ENCODE measurements at places on chromosomes 1 and 21. TPM values are rescaled to one million over a fixed set of nuclear protein-coding genes. Genes with fewer than 3 reads are reported as not detected.

Gene CFHR2
- not detected for total RNA-seq

Gene KRTAP7-1
- total RNA-seq, result not detected

Gene ZNF648
- not detected for total RNA-seq

Gene ARHGEF16
- total RNA-seq, result 0.44 TPM

Gene CA14
- not detected for total RNA-seq

Gene ZBTB8B
- total RNA-seq, result not detected

Gene FAM177B
- 0.60 TPM for total RNA-seq

Gene ETNK2
- total RNA-seq, result 8.8 TPM

Gene FAM3B
- total RNA-seq, result not detected

Gene EXTL2
- 2.7 TPM for total RNA-seq

Gene NTMT2
- not detected for total RNA-seq

Gene TMEM51
- not detected for total RNA-seq

Gene HP1BP3
- total RNA-seq, result 273 TPM

Gene GBP6
- total RNA-seq, result 0.22 TPM

Gene PRKAA2
- total RNA-seq, result 0.03 TPM

Gene NGF
- not detected for total RNA-seq

Gene HSD11B1
- total RNA-seq, result 1.1 TPM

Gene IVNS1ABP
- total RNA-seq, result 136 TPM

Gene CD52
- total RNA-seq, result 994 TPM

Gene RSPH1
- total RNA-seq, result not detected

Gene GJA9
- total RNA-seq, result not detected

Gene LCE1E
- not detected for total RNA-seq

Gene C1orf141
- total RNA-seq, result not detected

Gene DPT
- not detected for total RNA-seq

Gene TENT5C
- 7.7 TPM for total RNA-seq

Gene C1orf56
- total RNA-seq, result 4.8 TPM

Gene DCDC2B
- not detected for total RNA-seq

Gene AMPD1
- total RNA-seq, result 0.33 TPM

Gene AJAP1
- 0.73 TPM for total RNA-seq

Data from T-cell (primary cell).